ENCODE measurements at places on chromosomes 5 and 9.

GRCh38 chr9:85056203-85056572 lies 386.7 kb downstream of the NTRK2 start:
- DNase-seq = no peak

DNA sequence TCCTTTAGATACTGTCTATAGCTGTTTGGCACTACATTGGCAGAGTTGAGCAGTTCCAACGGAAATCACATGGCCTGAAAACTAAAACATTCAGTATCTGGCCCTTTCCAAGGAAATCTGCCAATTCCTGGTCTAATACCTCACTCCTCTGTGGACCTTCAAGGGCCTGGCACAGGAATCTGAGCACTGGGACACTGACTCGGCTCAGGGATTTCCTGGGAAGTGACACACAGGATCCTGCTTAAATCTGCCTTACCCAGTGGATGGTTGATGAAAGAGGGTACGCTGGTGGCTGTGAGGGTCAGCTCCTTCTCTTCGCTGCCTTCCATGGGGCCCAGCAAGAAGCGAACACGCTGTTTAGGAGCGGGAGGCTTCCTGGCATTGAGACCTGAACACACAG lies 904 bp downstream of the TRUB2 start:
- no peak for DNase-seq

DNA sequence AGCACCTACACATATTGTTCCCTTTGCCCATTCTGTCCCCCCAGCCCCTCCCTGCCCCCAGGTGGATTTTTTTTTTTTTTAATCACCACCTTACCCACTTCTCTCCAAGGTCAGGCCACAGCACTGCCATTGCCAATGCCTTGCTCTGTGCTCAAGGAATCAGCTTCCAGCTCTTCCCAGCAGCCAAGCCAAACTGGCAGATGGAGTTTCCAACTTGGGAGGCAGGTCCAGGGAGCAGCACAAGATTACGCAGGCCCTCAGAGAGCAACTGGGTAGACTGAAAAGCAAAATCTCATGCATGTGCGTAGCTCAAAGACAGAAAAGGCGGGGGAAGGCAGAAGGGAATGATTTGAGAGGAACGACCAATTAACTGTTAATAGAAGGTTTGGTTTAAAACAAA lies 15.1 kb downstream of the GRHPR start:
- no peak for DNase-seq

DNA sequence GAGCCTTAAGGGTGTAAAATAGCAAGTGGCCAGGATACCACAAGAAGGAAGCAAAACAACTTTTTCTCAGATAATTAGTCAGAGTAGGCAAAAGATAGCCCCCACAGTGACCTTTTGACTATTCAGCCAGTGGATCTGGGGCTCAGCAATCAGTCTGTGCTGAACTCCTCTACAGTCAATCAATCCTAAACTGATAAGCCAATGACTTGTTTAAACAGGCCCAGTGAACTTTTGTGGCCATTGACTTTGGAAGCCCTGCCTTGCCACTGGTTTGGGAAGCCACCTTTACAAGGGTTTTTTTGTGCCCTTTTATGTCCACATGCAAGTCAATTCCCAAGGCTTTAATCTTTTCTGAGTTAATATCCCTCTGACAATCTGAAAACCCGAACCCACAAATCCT lies 1565.0 kb upstream of the WWC1 start:
- no peak for DNase-seq

DNA sequence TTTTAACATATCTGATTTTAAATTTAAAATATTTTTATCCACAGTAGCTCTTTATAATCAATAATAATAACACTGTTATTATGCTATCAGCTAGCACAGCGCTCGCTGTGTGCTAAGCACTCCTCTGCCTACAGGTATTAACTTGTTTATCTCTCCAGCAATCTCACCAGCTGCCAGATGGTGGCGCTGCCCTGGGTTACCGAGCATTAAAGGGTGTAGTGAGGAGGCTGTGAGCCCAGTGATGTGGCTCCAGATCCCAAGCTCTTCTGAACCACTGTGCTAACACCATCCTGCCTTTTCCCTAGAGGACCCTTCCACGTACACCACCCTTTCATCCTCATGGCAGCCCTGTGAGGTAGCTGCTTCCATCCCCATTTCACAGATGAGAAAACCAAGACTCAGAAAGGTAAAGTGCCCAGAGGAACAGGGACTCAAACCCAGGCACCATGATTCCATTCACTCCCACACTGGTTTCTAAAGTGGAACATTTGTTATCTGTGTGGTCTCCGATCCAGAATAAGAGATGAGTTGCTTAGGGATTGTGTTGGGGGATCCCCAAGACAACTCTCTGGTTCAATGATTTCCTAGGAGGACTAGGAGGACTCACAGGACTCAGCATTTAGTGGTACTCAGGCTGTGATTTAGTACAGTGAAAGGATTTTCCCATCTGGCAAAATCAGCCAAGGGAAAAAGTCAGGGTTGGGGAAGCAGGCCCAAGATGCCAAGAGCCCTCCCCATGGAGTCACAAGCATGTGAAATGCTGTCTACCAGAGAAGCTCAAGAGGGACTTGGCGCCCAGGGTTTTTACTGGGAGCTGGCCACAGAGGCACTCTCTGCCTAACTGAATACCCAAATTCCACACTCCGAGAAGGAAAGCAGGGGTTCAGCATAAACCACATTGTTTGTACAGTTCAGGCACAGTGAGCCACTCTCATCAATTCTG lies 7.0 kb downstream of the IGFBPL1 start:
- DNase-seq = no peak

- no peak for DNase-seq
Measured at GRCh38 chr9:89400403-89401116, 82.3 kb downstream of the SECISBP2 start.

GRCh38 chr9:116380496-116380995 lies 227.0 kb downstream of the PAPPA start:
- DNase-seq = no peak

GRCh38 chr9:257957-258356 lies 43.3 kb downstream of the DOCK8 start:
- DNase-seq = no peak

DNA sequence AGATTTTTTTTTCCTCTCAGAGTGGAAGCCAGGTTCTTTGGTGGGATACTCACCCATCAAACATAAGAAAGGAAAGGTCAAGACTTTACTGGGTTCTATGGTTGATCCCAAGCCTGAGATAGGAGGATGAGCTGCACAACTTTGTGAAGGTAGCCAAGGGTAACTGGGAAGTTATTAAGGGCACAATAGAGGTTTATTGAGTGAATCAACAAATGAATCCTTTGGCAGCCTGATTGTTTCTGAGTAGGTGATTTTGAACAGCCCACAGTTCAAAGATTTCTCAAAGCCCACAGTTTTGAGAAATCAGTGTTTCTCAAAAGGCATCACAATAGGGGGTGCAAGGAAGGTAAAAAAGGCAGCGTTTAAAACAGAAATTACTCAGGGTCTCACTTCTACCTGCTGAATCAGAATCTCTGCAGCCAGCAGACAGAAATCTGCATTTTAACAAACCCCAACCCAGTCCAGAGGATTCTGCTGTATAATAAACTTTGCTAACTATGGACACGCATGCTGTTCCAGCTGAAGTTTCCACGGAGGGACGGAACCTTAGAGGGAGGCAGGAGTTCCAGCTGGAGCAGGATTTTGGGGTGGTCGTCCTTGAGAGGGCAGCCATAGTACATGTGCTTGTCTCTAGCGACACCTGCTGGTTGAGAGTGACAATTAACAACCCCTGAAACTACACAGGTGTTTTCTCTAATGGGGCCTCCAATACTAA lies 32.7 kb upstream of the FSD1L start:
- peak; percentile 34 for DNase-seq

All from AG10803 (cell line).